BE2C (cell line): ENCODE measurements at places on chromosomes 3 and 15.

DNA sequence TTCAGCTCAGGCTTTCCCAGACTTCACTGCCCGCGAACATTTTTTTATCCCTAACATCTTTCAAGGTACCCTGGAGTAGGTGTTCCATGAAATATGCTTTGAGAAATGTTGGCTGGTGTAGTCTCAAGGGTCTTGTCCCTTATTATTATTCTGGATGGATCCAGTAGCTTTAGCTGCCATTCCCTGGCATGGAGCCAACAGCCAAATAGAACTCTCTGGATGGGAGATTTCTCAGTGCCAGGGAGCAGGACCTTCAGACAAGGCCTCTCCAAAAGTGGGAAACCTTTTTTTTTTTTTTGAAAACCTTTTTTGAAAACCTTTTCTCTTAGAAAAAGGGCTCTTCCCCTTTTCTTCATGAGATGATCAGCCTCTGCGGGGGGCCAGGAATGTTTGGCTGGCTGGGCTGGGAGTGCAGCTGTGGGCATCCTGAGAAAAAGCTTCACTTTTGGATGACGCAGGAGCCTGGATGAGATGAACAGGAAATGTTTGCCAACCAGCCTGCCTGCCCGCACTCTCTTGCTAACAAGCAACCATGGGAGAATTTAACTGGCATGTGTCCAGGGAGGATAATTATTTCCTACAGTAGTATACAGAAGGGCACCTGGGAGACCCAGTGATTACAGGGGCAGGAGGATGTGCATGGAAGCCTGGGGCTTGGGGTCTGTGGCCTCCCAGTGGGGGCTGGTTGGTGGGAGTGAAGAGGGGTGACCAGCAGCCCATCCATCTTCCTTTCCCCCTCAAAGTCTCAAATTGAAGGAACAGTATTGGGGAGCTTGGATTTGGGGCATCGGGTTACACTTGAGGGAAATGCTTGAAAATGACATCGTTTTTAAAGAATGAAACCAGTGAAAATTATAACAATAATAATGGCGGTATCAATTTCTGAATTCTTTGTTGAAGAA, 109.1 kb upstream of the LRIG1 start:
- DNase-seq, result peak; percentile 13

- no peak for DNase-seq
Measured at GRCh38 chr3:29694783-29695182, 413.9 kb downstream of the RBMS3 start.

GRCh38 chr3:64083575-64083974, 60.3 kb upstream of the PSMD6 start:
- DNase-seq, result no peak

DNA sequence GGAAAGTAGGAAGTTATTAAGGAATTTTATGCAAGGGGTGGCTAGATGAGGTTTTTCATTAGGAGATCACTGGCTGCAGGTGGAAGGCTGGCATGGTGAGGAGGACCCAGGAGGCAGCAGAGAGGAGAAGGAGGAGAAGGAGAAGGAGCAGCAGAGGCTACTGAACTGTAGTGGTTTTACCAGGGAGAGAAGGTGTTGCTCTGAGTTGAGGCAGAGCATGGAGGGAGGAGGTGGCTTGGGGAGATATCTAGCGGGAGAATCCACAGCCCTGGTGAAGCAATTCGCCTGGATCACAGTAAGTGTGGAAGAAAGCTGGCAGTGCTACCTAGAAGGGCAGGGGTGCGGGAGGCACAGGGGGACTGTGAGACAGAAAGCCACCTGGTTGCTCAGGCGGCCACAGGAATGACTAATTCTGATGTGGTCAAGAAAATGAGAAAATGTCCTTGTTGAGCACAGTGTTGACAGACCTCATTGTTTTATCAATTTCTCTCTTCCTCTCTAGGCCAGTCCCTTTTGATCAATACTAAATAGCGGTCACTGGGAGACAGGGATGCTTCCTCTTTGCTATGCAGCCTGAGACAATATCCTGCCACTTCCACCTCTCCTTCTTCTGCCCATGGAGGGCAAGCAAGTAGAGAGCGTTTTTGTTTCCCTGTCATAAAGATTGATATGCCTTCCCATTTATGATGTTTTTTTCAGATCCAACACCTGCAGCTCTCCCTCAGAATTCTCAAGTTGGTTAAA, 94.6 kb downstream of the EEFSEC start:
- DNase-seq, result no peak

DNA sequence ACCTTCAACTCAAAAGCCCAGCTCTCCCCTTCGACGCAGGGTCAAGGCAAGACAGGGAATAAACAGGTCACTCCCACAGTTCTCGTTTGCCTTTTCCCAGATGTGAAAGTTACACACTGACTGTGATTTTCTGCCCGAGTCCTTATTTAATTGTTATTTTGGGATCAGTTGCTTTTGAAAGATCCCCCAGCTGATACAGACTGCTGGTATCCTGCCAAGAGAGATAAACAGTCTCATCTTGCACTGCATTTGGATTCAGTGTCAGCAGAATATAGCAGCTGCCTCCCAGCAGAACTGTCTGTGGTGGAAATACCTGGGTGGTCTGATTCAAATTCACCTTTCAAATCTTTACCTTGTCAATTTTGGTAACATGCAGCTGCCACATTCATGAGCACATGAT, 56.0 kb upstream of the FAM3D start:
- DNase-seq, result no peak

DNA sequence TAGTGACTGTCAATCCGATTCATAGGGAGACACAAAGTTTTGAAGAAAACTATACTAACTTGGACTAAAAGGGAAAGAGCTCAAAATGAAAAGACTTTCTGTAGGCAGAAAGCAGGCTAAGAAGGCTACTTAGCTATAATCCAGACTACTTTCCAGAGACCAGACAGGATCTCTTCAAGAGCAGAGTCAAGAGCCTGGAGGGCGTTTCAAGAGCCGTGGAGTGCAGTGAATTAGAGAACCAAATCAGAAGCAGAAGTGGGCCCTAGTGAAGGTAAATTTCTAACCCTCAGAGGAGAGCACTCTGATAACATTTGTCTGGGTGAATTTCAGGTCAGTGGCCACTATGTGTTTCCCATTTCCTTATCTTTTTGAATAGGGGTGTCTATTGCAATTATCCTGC, 76.4 kb downstream of the CGGBP1 start:
- DNase-seq, result no peak

DNA sequence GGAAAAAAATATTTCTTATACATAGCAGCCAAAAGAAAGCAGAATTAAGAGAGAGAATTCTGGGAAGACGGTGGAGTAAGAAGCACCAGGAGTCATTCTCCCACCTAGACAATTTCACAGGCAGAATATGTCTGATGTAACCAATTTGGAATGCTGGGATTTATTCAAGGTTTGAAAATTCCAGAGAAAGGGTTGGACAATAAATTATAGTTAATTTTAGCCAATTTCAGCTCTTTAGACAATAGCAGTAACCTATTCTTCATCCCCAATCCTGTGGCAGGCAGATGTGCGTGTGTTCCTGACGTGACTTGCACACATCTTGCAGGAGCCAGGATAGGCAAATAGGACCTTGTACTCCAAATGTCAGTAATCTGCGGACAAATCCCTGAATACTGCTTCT, 541.0 kb upstream of the NAALADL2 start:
- no peak for DNase-seq
